Stimulated activated naive CD4-positive, alpha-beta T cell treated with Interleukin-2 at 50 U/mL for 16 hours (primary cell): ENCODE measurements at places on chromosomes 5 and 9.

DNA sequence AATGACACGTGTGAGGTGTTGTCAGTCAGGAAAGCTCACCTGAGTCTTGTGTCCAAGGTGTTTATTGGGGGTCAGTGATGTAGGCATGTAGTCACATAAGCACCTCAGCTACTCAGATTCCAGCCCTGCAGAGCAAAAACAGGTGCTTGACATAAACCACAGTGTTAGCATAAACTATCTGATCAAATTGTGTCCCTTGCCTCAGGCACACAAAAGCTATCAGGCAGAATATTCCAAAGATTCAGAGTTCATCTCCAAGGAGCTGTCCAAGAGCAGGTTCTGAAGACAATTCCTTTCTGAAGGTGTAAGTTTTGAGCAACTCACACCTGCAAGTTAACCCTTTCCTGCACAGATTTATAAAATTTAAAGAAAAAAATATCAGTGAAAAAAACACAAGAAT is 102.2 kb upstream of the ITGA1 start:
- DNase-seq, result no peak

GRCh38 chr9:21591221-21592062 is 109.3 kb upstream of the IFNE start:
- peak; percentile 37 for DNase-seq

DNA sequence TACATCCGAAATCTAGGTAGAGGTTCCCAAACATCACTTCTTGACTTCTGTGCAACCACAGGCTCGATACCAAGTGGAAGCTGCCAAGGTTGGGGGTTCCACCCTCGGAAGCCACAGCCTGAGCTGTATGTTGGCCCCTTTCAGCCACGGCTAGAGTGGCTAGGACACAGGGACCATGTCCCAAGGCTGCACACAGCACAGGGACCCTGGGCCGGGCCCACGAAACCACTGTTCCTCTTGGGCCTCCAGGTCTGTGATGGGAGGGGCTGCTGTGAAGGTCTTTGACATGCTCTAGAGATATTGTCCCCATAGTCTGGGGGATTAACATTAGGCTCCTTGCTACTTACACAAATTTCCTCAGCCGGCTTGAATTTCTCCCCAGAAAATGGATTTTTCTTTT is 460.6 kb downstream of the ISL1 start:
- DNase-seq, result no peak

DNA sequence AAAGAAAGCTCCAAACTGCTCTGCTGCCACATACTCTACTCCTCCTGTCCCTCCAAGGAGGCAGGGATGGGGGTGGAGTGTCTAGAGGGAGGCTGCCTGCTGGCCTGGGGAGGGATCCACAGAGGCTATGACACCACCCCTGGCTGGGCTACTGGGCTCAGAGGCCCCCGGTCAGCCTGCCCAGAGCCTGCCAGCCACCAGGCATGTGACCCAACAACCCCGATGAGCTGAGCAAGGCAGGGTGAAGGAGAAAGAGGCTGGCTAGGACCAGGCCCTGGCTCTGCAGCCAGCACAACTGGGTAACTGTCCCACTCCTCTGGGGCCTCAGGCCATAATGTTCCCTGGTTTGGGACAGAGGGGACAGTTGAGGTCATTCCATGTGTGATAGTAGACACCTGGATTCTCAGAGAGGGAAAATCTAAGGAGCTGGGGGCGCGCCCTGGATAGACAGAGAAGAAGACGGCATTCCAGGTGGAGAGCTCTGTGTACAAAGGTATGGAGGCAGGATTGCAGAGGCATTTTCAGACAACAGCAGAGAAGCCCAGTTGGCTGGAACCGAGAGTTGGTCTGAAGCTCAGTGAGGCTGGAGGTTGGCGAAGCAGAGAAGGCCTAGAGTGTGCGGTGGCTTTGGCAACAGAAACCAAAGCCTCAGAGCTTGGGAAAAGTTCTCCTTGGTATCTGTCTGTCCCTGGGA is 33.8 kb upstream of the IL17B start:
- DNase-seq, result no peak

DNA sequence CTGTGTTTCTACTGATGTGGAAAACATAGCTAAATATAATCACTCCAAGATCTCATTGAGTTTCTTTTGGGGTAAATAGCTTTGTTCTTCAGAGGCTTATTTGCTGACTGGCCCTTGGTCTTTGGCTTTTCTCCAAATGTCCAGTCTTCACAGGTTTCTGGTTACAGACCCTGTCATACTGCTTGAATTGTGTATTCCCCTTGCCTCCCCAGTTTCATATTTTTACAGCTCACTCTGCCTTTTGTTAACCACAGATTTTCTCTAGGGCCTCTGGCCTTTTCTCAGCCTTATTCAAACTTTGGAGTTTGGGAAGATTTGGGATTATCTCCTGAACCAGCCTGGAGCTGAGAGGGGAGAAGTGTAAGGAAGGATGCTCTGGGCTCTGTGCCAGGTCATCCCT is 23.9 kb downstream of the ISOC1 start:
- no peak for DNase-seq

DNA sequence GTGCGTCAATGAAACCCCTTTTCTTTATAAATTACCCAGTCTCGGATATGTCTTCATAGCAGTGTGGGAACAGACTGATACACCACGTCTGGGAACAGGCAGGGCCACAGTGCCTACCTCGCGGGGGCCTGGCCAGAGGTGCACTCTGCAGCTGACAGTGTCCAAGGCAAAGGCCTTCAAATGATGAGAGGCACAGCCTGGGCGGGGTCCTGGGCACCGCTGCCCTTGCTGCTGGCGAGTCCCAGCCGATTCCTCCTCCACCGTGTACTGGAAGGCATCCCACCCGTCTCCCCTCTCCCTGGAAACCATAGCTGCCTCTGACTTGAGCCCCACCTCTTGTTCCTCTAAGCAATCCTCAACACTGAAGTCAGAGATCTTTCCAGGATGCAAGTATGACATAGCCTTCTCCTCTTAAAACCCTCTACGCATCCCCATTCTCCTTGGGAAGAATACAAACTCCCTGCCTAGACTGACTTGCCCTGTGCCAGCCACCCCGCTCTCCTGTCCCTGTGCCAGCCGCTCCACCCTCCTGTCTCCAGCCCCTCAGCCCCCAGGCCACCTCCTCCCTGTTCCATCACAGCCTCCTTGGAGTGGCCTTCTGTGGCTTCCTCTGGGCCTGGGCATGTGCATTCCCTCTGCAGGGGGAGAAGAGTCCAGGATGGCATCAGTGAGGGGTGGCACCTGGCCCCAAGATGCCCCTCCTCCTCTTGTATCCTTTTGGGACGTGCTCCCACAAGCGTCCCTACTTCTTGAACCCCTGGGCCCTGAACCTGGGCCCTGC is 8.1 kb upstream of the COL5A1 start:
- no peak for DNase-seq

- DNase-seq, result peak; percentile 7
These were observed 250.9 kb downstream of the CD180 start for GRCh38 chr5:66945389-66946349.

DNA sequence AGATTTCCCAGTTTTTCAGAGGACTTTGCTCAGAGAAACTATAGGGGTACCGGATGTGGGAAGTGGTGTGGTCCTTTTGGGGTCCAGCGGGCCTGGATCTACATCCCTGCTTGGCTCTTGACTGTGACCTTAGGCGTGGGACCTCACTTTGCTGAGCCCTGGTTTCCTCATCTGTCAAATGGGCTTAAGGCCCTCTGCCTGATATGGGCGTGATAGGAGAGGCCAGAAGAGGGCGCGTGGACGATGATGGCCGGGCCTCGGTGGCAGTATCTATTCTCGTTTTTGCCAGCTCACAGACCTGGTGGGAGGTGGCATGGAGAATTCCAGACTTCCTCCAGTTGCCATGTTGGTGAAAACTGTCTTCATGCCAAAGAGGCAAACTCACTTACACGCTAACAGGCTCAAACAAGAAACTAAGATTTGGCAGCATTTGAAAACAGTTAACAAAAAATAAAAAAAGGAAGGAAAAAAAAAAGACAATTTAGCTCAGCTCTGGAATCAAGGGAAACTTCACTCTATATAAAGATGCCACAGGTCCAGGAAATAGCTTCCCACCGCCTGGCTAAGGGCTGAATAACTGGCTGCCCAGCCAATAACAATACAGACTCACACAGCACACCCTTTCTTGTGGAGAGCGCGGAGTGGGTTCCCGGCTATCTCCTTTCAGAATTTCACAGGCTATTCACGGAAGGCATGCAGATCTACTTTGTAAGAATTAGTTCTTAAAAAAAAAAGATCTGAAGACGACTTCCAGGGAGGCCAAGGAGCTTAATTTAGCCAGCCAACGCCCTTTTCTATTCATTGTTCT is 1.7 kb downstream of the SH3PXD2B start:
- DNase-seq, result no peak

DNA sequence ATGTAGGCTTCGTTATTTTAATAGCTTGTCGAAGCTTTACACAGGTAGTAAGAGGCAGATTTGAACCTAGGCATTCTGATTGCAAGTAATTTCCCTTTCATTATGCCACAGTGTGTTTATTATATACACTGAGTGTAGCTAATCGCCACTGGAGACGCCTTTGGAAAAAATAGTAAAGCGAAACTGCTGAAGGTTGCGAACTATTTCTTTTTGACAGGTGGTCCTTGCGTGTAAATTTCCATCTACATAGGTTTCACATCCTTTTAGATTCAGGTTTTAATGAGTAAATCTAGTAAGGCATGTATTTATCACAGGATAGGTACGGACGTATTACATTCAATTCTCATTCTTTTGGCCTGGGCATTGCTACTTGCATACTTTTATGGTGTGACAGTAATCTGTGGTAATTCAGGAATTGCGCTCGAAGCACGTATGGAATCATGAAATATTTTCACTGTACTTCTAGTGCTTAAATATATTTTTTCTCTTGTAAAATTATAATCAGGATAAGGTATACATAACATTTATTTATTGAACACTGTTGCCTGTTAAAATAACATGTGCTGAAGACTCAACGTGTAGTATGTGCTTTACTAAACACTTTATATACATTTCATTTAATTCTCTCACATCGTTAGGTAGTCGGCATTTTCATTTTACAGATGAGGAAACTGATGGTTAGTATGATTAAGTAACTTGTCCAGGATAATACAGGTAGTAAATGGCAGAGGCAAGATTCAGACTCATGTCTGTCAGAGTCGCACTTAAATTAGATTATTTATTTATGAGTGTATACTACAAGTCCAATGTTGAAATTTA is 1.8 kb downstream of the MARCHF6 start:
- DNase-seq, result no peak

DNA sequence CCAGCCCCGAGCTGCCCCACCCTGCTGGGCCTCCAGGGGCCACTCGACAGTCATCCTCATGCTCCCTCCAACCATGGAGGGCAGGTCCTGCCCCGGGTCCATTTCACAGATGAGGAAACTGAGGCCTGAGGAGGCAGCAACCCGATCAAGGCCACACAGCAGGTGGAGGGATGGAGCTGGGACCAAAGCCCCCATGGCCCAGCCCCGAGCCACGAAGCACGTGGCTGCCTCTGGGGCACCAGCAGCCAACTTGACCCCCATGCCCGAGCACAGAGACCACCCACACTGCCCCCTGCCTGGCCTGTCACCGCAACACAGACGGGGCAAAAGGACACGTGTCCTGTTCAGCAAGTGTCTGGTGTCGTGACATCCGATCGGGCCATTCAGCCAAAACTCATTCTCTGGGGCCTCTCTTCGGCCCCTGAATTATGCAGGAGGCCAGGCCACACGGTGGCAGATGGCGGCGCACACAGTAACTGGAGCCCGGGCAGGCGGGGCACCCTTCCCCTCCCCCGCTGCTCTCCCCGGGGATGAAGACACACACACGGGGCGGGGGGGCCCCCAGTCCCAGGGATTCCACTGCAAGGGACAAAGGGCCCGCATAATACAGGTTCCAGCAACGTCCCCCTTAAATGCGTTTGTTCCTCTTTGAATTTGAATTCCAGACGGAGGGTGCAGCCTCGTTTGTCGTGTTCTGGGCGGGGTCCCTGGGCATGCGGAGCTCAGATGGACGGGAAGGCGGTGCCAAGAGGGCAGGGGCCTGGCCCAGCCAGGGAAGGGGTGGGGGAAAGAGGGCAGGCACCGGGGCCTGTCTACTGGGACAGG is 29.4 kb upstream of the TMEM250 start:
- DNase-seq, result no peak

- no peak for DNase-seq
These were observed 16.6 kb downstream of the ARRDC3 start for GRCh38 chr5:91366551-91366950.

GRCh38 chr5:151808451-151809169 is 36.9 kb downstream of the G3BP1 start:
- DNase-seq, result no peak

DNA sequence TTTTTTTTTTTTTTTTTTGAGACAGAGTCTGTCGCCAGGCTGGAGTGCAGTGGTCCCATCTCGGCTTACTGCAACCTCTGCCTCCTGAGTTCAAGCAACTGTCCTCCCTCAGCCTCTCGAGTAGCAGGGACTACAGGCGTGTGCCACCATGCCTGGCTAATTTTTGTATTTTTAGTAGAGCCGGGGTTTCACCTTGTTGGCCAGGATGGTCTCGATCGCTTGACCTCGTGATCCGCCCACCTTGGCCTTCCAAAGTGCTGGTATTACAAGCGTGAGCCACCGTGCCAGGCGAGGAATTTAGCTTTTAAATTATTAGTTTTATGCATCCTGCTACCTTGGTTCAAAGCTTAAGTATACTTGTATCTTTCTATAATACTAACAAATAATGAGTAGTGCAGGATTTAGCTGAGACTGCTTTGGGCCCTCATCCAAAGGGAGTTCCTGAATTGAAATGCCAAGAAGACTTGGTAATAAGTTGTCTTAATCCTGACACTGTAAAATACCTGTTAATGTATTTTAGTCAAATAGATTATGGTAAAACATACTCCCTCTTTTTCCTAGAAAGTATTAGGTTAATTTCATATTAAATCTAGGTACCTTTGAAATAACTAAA is 5.0 kb downstream of the CDC42SE2 start:
- no peak for DNase-seq

- no peak for DNase-seq
These were observed 16.2 kb downstream of the LAMC3 start for GRCh38 chr9:131024978-131025868.

- no peak for DNase-seq
These were observed 53.1 kb downstream of the LIX1 start for GRCh38 chr5:97089149-97089801.

GRCh38 chr9:99478469-99479027 is 256.5 kb downstream of the SEC61B start:
- no peak for DNase-seq

DNA sequence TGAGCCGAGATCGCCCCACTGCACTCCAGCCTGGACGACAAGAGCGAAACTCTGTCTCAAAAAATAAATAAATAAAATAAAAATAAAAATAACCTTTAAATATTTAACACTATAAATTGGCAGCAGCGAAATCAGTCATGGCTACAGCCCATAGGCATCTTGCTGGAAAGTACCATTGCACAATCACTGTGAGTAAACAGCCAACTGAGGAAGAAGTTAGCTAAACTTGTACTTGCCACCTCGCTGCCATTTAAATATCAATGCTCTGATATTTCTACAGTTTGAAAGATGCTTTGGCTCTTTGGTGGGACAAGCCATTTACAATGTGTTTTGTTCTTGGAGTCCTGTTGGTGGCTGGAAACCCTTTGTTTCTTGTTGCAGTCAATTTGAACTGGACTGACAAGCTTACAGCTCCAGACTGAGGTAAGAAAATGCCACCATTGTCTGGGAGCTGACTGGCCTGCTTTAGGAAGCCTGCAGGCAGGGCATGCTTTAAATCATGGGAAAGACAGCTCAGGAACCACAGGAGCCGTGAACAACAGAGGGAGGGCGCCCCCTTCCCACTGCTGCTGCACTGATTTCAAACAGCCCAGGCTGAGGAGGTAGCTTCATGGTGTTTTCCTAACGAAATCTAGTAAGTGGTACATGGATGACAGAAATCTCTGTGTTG is 322.8 kb upstream of the RFX3 start:
- DNase-seq, result no peak

GRCh38 chr5:28313321-28313951 is 1275.0 kb upstream of the CDH9 start:
- DNase-seq, result no peak
